ENCODE measurements at places on chromosomes 16 and 17.

DNA sequence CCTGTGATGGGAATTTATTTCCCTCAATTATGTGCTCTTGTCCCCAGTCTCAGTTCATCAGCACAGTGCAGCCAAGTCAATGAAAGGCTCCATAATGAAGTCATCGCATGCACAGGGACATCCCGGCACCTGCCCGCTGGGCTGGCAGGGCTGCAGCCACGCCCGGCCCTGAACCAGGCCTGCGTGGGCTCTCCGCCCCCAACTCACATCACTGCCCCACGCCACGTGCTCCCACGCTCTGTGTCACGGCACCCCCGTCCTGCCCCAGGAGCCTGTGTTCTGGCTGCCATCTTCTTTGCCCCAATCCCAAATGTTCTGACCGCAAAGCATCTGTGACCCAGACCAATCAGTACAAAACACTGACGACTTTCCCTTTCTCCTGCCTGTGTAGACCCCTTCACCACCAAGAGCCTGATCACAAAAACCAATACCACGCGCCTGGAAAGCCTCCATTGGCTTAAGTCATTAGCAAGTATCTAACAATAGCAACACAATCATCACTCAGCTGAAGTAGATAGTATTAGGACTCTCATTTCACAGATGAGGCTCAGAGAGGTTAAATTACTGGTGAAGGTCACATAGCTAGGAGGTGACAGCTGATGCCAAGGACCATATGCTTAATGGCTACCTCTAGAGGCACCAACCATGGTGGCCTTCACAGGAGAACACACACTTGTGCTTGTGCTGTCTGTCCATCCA is 202.5 kb downstream of the ZFHX3 start:
- no peak for DNase-seq

- DNase-seq, result no peak
These were observed 3.4 kb downstream of the SGCA start for GRCh38 chr17:50169121-50169764.

GRCh38 chr17:57553991-57554825 is 190.9 kb downstream of the CCDC182 start:
- no peak for DNase-seq

DNA sequence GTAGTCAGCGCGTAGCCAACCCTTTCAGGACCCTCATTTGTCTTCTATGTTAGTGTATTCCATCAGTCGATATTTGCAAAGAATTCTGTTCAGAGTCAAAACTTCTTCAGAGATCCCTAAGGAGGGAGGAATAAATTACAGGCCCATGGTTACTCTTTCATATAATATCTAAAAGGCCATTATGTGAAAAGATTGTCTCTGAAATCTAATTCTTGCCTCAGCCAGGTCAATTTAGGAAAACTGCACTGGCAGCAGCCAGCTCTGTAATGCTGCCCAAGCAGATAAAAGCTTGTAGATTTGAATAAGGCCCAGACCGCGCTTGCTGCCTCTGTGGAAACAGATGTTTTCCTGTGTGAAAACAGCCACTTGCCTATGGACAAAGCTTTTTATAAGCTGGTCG is 379.8 kb downstream of the CNTNAP4 start:
- no peak for DNase-seq

- no peak for DNase-seq
These were observed 524.8 kb downstream of the KCNJ18 start for GRCh38 chr17:22217135-22217534.

- no peak for DNase-seq
These were observed 22.7 kb downstream of the PEMT start for GRCh38 chr17:17568772-17569195.

- no peak for DNase-seq
These were observed 896 bp downstream of the GGA2 start for GRCh38 chr16:23509441-23509754.

- no peak for DNase-seq
These were observed 16.5 kb downstream of the TSPOAP1 start for GRCh38 chr17:58312021-58312630.

DNA sequence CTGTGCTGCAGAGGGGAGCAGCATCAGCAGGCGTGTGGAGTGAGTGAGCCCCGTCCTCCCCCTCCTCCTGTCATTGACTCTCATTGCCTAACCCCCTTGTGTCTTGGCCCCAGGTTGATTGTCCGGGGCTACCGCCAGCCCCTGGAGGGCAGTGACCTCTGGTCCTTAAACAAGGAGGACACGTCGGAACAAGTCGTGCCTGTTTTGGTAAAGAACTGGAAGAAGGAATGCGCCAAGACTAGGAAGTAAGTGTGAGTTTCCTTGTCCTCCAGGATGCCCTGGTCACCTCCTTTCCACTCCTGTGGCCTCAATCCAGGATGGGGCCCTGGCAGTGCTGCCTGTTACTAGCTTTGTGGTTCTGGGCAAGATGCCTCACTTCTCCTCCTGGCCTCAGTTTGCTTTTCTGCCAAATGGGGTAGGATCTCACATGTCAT is 87.0 kb downstream of the ABCC1 start:
- no peak for DNase-seq

DNA sequence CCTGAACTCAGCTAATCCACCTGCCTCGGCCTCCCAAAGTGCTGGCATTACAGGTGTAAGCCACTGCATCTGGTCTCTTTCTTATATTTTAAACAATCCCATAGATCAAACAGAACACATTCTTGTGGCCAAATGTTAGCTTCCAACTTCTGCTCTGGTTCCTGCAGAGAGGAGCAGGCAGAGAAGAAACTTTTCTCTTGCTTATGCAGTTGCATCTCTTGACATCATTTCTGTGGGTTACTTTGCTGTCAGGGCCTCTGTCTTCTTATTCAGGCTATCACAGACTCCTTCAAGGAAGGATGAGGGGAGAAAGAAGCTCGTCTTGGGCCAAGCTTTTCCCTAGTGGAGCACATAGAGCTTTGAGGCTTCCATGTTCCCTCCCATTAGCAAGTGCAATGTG is 7.8 kb downstream of the HSD17B2 start:
- no peak for DNase-seq
